ENCODE measurements at places on chromosomes 6 and 20.

DNA sequence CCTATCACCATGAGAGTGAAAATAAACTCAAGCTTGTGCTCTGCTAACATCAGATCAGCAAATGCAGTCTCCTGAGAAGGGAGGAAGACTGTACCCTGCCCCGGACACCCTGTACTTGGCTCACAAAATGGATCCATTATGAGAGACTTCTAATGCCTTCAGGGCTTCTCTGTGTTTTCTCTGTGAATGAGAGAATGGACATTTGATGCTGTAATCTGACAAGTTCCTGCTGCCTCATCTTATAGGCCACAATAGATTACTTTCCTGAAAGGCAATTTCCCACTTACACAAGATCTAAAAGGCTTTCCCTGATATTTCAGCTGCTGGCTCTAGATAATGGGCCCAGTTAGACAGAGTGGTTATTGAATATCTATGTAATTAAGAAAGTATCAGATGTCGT, 117.2 kb downstream of the OTOR start:
- DNase-seq = no peak

DNA sequence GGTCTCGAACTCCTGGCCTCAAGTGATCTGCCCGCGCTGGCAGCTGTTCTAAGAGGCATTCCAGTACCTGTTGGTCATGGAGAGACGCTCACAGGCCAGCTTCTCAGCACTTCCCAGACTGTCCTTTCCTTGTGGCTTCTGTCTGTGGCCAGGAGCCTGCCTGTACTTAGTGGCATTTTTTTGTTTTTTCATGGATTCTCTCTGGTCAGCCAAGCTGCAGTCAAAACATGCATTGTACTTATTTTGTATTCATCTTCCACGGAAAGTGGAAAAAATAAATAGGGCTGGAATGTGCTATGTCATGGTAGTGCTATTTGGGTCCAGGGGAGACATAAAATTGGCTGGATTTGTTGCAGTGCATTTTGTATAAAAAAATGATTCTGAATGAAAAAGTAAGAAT, 29.1 kb downstream of the ZDHHC14 start:
- no peak for DNase-seq

- no peak for DNase-seq
Measured at GRCh38 chr6:157151029-157151428, 172.3 kb downstream of the TMEM242 start.

GRCh38 chr6:79225717-79226599, 8.5 kb downstream of the HMGN3 start:
- DNase-seq = no peak

All from effector CD4-positive, alpha-beta T cell (primary cell).